Iris pigment epithelial cell (primary cell): ENCODE measurements at places on chromosomes 11 and 22.

DNA sequence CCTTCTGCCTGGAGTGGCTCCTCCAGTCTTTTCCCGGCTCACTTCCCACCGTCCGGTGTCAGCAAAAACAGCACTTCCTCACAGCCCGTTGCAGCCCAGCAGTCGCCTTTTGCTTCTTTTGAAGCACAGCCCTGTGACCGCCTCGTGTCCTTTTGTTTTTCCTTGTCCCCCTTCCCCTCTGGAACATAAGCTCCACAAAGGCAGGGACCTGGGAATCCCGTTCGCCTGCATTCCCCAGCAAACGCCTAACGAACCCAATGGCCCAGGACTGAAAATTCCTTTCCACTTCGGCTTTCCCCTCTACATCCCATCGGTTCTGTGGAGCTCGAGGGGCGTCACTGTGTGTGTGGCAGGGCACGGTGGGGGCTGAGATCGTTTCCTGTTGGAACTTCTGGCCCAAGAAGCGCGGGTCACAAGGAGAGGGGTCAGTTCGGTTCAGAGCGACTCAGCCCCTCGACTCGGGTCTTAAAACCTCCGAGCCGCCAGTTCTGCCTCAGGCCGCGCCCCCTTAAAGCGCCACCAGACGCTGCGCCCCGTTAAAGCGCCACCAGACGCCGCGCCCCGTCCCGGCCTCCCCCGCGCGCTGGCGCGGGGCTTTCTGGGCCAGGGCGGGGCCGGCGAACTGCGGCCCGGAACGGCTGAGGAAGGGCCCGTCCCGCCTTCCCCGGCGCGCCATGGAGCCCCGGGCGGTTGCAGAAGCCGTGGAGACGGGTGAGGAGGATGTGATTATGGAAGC lies 841 bp downstream of the RIC8A start:
- peak; percentile 74 for DNase-seq

GRCh38 chr11:33168709-33169200 lies 7.5 kb upstream of the CSTF3 start:
- DNase-seq: peak; percentile 58

DNA sequence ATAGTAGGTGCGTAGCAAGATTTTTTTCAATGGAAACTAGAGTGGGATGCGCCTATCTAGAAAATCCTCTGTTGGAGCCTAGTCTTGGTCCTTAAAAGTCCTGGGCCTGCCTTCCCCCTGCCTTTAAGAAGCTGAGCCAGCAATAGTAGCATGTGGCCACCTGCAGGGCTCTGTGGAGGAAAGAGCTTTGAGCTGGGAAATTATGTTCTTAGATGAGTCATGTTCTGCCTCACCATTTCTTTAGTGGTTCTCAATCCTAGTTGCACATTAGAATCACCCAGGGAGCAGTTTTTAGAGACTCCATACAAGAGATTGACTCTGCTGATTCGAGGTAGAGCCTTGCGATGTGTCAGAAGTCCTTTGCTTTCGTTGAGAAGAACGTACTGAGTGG lies 133.5 kb downstream of the COMMD9 start:
- DNase-seq: peak; percentile 41

DNA sequence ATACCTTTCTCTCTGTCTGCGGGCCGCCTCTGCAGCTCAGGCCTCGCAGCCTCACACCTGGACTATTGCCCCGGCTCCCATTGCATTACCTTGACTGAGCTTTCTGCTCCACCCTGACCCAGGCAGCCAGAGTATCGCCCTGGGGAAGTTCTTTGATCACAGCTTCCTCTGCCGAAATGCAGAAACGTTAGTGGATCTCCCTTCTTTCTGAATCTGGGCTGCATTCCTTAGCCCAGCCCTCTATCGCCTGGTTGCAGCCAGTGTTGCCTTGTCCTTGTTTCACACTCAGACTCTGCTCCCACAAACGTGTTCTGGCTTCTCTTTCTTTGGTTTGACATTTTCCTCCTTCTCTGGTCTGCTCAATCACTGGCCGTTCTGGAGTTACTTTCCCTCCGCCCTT lies 195.7 kb downstream of the ADAMTS15 start:
- no peak for DNase-seq
